ENCODE measurements at places on chromosomes 3 and 15.

GRCh38 chr15:85642693-85643066 lies 152.0 kb downstream of the KLHL25 start:
- no peak for DNase-seq

DNA sequence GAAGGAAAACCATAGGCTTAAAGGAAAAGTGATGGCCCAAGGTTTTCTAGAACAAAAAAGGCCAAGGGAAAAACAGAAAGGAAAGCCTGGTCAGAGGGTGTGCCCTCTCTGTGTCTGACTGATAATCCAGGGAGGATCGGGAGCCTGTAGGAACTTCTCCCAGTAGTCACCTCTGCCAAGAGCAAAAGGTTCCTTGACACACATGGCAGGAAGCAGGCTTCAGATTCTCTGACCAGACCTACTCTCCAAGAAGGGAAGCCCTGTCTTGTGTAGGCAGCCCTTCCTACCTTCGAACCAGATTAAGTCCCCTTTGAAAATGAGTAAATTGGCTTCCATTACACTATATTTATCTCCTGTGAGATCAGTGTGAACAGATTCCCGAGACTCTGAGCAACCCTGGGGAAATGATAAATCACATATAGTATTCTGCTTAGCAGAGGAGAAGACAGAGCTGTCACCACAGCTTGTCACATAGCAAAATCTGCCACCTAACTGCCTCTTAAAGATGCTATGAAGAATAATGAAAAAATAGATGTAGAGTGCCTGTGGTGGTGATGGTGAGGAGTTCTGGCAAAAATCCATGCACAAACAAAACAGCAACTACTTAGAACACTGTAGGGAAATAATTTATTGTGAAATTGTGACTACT lies 38.8 kb downstream of the PARP14 start:
- no peak for DNase-seq

GRCh38 chr3:123380261-123380660 lies 68.6 kb downstream of the ADCY5 start:
- no peak for DNase-seq

- no peak for DNase-seq
These were observed 176.3 kb downstream of the STT3B start for GRCh38 chr3:31709005-31709404.

DNA sequence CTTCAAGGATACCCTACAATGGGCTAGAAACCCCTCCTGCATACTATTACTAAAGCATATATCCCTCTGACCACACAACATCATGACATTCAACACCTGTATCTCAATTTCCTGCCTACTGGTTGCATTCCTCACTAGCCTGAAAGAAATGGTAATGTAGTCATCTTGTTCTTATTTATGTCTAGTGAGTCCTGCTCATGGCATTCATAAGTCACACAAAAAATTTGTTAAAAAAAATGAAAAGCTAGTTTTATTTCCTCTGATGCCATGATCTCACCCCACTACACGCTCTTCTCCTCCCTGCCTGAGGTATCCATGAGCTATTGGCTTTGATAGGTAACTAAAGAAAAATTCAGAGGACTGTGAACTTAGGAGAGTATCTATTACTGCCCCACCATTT lies 284.5 kb downstream of the ZNF385D start:
- DNase-seq = no peak

DNA sequence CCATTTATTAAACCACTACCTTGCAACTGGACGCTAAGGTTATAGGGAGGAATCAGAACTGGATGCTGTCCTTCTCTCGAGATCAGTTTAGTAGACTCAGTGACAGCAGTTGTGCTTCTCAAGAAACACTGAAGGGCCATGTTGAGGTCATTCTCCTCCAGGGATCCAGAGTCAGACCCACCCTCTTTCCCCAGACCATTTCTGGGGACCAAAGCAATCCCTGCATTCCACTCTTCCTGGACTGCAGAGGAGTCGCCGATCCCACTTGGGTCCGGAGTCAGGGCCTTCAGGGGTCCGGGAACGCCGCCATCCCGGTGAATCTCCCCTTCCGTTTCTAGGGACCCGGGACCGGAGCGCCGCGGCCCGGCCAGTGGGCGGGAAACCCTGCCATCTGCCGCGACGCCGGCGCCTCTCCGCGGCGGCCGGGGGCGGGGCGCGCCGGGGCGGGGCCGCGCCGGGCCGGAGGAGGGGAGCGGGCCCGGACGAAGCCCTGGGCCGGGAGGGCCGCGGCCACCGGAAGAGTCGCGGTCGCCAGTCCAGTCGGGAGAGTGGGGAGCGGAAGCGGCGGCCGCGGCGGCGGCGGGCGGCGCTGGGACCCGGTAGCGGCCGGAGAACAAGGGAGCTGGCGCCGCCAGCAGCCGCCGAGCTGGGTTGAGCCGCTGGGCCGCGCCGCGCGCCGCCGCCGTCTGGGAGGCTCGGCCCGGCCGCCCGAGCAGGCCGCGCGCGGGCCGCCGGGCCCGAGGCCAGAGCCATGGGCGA lies at the start of gene DVL3:
Gene DVL3 (plus strand): TSS at position 493 of the 759 bp plus-strand sequence. CDS start 259 bp downstream, at position 752.
- no peak for DNase-seq

DNA sequence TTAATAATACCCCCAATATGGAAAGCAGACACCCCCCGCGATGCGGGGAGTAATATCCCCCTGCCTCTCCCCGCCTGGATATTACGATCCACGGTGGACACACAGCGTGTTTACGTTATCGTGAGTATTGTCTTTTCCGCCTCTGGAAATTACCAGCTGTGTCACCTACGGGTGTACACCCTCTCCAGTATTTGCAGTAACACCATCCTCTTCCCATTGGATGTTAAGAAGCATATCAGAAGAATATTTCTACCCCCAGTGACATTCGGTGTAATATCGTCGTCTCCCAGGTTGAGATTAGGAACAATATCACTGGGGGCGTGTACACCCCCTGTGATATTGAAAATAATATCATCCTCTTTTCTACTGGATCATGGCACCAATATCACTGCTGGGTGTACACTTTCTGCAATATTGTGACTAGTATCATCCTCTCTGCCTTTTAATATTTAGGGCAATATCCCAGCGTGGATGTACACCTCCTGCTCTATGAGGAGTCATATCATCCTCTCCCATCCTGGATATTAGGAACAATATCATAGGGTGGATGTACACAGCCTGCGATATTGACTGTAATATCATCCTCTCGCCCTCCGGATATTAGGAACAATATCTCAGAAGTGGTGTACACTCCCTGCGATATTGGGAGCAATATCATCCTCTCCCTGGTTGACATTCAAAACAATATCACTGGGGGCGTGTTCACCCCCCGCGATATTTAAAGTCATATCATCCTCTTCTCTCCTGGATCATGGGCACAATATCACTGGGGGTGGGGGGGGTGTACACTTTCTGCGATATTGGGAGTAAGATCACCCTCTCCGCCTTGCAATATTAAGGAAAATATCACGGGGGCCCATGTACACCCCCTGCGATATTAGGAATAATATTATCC lies 20.3 kb upstream of the BMF start:
- DNase-seq = no peak

DNA sequence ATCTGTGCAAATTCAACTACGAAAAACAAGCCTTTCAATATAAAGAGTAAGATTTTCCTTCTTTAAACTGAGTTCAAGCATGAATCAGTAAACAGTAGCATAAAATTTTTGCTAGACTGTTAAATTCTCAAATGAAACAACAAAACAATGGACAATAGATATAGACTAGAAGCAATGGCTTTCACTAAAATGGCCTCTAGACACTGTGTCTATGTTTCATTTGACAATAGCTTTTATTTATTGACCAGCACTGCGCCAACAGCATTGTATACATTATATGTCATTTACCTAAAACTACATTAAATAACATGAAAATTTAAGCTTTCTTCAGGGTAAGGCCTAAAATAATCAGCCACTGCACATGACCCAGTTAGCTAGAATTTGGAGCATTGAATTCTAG lies 148.5 kb downstream of the DUT start:
- no peak for DNase-seq

Data from GM12864 (cell line).